ENCODE measurements at places on chromosomes 13 and 19.

DNA sequence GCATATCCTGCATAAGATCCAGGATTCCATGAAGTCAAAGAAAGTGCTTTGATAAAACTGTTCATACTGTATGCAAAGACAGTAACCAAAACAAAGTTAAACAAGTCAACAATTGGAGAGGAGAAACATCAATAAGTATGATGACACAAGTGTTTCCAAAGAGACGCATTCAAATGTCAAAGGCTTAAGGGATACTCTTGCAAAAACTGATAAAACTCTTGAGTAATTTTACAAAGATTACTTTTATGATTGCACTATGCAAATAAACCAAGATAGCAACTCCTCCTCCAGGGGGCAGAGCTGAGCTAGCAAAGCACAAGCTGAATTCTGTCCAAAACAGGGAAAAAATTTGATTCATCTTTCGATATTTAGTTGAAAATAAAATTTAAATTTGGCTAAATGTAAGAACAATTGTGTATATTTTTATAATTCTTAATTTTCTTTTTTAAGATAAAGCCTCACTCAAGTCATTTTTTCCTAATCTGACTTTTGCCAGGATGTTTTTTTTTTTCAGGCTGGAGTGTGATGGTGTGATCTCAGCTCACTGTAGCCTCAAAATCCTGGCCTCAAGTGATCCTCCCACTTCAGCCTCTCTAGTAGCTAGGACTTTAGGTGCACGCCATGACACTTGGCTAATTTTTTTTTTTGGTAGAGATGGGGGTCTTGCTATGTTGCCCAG lies 84.0 kb downstream of the MZT1 start:
- DNase-seq = no peak

DNA sequence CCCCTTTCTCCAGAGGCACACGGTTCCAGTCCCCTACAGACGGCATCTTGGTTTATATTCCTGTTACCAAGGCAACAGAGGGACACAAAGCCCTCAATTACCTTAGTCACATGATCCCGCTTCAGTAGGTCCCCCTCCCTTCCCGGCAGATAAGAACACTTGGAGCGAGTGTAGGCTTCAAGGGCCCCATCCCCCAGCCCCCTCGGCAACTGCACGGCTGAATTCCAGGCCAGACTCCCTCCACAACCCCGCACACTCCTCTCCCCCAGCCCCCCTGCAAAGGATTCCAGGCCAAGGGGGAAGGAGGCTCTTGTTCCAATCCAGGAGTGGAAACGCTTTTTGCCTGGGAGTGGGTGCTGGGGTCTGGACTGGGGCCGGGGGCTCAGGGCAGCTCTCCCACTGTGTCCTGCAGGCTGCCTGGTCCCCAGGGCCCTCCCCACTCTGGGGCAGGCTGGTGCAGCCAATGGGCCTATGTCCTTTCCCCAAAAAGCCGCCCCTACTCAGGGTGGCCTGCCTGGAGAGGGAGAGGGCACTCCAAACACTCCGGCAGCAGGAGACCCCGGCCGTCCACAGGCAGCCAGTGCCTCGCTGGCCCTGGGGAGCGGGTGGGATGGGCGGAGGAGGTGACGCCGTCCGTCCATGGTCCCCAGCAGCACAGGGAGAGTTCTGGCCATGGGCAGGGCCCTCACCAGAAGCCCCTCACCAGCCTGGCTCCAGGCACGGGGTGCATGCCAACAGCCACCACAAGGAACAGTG lies 62.6 kb downstream of the MLLT1 start:
- DNase-seq = no peak

DNA sequence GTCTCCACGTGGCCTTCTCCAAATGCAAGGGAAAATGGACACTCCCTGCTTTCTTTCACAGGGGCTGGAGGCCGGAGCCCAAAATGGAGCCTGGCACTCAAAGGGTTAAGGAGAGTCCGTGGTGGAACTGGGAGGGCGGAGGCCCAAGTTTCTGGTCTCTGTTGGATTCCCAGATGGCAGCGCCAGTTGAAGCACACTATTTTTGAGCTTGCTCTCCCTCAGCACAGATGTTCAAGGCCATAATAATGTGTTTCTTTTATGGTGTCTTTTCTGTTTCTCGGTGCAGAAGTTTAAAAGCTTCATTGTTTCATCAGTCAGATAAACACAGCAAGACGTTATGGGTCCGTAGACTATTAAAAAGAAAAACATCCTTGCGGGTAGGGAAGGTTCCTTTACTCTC lies 67.6 kb downstream of the TNFRSF19 start:
- no peak for DNase-seq

- DNase-seq = no peak
These were observed 111.5 kb downstream of the TEX26 start for GRCh38 chr13:31043957-31044356.

DNA sequence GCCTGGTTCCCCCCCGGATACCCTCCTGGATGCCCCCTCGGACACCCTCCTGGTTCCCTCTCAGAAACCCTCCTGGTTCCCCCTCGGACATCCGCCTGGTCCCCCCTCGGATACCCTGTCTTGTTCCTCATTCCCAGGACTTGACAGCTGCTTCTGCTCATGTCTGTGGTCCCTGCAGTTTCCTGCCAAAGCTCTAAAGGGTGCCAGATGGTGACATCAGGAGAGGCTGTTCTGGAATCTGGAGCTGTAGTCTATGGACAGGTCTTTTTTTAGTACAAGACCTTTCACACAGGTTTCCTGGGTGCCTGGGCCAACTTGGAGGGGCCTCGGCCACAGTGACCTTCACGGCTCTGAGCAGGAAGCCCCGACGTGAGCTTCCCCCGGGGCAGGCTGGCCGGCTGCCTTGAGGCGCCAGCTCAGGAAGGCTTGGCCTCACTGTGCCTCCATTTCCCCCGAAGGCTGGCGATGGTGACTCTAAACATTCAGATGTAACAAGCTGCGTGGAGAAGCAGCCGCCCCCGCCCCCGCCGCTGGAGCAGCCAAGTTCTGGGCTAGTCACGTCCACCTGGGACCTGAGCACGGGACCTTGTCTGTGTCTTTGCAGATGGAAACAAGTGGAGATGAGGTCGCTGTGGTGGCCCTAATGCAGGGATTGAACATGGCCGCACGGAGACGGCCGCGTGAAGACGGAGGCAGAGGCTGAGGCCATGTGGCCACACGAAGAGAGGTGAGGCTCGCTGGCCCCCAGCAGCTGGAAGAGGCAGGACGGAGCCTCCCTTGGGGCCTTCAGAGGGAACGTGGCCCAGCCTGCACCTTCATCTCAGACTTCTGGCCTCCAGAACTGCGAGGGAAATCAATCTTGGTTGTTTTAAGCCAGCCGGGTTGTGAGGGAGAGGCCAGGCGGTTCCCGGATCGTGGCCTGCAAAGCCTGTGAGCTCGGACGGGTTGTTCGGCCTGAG lies 12.7 kb downstream of the SGTA start:
- DNase-seq = no peak

GRCh38 chr19:1421958-1422305 lies 14.5 kb downstream of the DAZAP1 start:
- no peak for DNase-seq

DNA sequence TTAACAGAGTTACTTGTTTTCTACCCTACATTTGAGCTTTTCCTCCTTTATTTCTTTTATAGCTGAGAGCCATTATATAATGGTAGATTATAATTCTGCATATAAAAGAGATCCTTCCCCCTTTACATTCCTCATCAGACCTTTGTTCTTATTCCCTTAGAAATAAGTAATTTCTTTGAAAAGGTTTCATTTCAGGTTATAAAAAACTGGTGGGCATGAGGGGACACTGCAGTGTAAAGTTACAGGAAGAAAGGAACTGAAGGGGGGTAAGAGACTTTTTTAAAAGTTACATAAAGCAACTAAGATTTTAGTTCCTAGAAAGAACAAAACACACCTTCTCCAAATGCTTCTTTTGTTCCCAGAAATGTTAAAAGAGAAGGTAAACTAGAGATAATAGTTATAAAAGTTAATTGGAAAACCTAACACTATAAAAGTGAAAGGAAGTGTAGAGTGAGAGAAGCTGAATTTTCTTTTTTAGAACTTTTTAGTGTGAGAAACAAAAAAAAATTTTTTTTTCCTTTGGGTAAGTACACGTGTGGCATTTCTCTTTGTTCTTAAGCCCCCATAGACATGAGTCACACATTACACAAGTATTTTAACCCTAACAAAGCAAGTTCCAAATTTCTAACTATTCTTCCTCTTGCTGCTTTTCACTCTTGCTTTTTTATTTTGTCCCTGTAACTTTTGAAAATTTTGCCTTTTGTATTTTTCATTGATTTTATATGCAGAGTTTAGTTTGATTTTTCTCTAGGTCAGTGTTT lies 106.4 kb upstream of the MLNR start:
- no peak for DNase-seq

DNA sequence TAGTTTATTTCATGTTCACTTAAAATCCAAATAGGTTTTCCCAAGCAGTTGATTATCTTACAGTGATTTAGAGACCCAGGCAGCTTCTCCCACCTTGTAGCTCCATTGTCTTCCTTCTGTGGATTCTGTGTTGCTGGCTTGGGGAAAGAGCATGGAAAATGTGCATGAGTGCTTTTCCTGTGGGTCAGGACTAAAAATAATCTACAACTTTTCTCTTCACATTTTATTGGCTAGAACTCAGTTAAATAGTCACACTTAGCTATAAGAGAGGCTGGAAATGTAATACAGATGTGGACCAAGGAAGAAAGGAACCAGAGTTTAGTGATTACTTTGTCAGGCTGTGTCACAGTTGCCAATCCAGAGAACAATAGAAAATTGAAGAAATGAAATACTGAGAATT lies 198.8 kb downstream of the NBEA start:
- no peak for DNase-seq

DNA sequence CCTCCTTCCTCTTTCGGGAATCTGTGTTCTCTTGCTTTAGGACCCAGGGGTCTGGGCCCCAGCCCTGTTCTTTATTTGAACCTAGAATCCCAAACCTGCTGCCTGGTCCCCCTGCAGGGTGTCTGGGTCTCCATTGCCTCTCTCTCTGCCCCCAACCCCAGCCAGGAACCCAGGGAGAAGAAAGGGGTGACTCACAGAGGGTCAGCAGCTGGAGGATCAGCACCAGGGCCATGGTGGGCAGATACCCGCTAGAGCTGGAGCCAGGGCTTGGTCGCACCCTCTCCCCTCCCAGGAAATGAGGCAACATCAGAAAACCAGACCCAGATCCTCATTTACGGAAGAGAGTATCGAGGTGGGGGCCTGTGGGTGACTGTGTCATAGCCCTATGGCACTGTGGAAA lies at the start of gene OSCAR:
Gene OSCAR (minus strand): TSS at position 243 of the 400 bp plus-strand sequence. CDS start 11 bp downstream, at position 232.
- no peak for DNase-seq
